Germinal center (tissue), 1 donor: ENCODE measurements at places on chromosomes 12 and 14.
A peak's percentile ranks its signal among the peaks of the same experiment; 100 is the strongest.

DNA sequence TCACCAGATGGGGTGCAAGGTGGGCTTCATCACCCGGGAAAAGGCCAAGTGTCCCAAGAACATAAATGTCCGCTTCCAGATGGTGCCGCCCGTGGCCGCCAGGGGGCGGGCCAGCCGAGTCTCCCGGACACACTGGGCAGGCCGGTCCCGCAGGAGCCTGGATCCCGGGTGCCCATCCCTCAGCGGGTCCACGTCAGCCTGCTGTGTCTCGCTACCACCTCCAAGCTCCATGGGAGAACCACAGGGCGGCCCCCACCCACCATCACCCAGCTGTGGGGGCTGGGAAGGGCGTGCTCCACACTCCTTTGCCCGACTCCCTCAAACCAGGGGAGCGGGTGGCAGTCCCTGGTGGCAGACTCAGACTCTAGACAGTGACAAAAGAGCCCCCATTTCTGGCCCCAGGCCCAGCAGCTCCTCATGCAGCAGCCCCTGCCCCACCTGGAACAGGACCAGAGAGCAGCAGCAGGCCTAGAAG is 22.0 kb upstream of the NUDT14 start:
- DNase-seq: peak; percentile 73

DNA sequence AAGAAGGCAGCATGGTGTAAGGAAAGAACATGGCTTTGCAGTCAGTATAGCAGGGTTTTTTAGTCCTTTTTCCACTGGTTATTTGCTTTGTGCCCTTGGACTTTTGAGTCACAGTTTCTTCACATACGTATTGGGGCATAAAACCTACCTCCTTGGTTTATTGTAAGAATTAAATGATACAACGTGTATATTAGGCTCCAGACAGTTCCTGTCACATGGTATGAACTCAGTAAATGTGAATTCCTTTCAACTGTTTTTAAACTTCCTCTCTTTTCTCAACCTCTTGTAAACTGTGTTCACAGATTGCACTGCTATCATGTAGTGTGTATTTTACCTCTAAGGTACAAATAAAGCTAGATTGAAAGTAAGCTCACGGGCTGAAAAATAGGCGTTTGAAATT is 29.5 kb downstream of the MSRB3 start:
- no peak for DNase-seq

- DNase-seq: no peak
These were observed 236.1 kb upstream of the DIO2 start for GRCh38 chr14:80447392-80447791.

GRCh38 chr12:90020014-90020413 is 311.4 kb upstream of the ATP2B1 start:
- DNase-seq: no peak

- DNase-seq: no peak
These were observed 133.8 kb downstream of the BCAT1 start for GRCh38 chr12:24815114-24815423.

DNA sequence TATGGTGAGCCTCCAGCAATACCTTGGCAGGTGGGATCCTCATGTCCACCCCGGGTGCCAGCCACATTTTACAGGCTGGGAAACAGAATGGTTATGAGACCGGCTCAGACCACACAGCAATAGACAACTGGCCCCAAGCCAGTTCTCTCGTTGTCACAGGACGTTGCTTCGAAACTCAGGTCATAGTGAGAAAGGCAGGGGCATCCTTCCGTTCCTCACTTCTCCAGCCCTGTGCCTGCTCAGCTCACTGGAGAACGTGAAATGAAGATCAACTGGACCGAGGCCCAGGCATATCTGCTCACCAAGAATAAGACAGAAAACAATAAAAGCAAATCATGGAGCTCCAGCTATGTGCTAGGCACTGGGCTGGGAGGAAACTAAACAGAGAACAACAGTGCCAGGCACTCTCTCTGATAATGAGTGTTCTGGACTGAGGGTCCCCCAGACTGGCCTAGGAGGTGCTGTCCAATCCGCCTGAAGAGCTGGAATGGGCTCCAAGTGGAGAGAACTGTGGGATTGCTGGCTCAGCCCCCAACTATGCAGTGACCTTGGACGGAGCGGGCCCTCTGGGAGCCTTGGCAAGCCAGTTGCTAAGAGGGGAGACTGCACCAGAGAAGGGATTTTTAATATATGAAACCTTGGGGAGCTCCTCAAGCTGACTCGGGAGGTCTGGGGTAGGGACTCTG is 18.8 kb upstream of the FAIM2 start:
- no peak for DNase-seq

DNA sequence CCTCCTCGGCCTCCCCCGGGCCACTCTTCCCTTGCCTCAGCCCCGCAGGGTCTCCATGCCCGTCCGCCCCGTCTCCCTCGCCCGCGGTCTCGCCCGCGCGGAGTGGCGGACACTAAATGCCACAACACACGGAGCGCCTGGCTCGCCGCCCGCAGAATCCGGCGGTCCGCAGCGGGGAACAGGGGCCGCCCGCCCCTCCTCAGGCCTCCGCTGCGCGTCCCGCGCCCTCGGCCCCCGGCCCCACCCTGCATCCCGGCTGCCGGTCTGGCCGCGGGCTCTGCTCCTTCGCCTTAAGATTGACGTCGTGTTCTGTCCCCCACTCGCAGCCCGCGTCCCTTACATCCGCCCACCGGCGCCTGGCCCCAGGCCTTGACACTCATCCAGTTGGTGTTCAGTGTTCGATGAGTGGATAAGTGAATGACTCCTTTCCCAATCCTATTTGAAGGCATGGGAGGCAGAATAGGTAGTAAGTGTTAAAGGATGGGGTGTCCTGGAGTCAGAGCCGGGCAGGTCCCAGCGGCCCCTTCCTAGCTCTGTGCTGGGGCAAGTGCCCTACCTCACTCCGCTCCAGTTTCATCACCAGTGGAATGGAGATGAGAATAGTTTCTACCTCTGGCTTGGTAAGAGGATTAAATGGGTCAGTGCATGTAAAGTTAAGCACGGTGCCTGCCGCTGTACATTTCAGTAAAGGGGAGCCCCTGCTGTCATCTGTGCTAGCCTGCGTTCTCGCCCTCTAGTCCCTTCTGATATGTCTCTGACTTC is 622 bp downstream of the TECPR2 start:
- DNase-seq: peak; percentile 35

- no peak for DNase-seq
These were observed 115.3 kb upstream of the PLXNC1 start for GRCh38 chr12:94033101-94033500.

- DNase-seq: peak; percentile 70
These were observed 3.0 kb downstream of the ACRBP start for GRCh38 chr12:6644257-6644596.

- peak; percentile 11 for DNase-seq
These were observed 17.7 kb upstream of the CCDC91 start for GRCh38 chr12:28172434-28173030.

DNA sequence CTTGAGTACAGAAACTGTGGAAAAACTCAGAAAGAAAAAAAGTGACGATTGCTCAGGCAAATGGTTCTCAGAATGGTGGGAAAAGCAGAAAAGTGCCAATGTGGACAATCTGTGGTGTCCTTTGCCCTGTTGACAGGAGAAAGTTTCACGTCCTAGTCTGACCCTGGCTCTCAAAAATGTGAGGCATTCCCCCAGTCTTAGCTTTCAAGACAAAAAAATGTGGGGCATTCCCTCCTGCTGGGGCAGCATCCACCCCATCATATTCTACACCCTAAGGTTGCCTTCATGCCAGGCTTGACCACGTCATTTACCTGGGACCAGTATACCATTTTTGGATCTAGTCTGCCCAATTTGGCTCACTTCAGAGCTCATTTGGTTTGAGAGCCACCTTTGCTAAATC is 20.7 kb upstream of the ANAPC7 start:
- no peak for DNase-seq

- no peak for DNase-seq
These were observed 2.5 kb downstream of the RFLNA start for GRCh38 chr12:124297389-124297788.

DNA sequence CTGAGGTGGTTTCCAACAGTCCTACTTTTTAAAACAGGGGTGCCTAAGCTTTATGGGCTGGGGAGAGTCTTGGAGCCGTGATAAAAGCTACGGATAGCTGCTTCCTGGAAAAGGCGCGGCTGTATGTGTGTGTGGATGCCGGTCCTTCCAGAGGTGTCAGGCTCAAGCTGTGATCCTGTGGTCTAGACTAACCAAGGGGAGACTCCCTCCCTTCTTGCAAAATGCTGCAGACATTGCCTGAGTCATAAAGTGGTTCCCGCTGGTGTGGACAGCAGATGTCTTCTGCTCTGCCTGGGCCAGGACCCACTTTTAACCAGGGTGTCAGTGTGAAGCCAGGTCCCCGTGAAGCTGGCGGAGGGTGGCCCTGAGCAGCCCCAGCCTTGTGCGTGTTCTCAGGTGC is 37.8 kb downstream of the CCDC92 start:
- no peak for DNase-seq

- no peak for DNase-seq
These were observed 5.5 kb downstream of the TMEM52B start for GRCh38 chr12:10184261-10184843.

DNA sequence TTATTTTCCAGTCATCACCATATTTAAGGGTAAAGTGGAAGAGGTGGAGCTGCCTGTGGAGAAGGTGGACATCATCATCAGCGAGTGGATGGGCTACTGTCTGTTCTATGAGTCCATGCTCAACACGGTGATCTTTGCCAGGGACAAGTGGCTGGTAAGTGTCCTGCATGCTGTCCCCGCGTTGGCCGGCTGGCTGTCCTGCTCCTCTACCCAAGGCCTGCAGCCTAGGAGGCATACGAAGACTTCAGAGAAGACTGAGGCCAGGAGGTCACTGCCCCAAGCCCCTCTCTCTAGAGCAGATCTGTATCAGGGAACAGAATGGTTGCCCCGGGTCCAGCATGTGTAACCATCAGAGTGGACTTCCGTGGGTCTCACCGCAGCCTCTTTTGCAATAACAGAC is 77.7 kb downstream of the PRMT8 start:
- DNase-seq: no peak

- DNase-seq: no peak
These were observed 24.5 kb downstream of the SLC16A7 start for GRCh38 chr12:59620326-59620725.

DNA sequence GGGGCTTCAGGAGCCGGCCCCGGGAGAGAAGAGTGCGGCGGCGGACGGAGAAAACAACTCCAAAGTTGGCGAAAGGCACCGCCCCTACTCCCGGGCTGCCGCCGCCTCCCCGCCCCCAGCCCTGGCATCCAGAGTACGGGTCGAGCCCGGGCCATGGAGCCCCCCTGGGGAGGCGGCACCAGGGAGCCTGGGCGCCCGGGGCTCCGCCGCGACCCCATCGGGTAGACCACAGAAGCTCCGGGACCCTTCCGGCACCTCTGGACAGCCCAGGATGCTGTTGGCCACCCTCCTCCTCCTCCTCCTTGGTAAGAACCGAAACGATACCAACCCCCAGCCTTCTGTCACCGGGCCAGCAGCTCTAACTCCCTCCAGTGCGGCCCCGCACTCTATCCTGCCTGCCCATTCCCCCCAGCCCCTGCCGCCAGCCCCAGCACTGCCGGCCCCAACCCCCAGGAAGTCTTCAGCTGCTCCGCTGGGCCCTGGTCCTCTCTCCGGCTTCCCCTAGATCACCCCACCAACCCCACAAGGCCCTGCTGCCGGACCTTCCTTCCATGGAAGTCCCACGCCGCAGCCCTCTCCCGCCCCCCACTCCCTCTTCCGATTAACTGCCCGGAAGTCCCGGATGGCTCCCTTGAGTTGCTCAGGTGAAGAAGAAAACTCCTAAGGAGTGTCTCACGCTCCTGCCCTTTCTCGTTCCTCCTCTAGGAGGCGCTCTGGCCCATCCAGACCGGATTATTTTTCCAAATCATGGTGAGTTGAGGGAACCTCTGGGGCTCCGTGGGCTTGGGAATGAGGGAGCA is 693 bp downstream of the LRP10 start:
- peak; percentile 71 for DNase-seq

GRCh38 chr12:106646472-106646871 is 63.7 kb downstream of the RFX4 start:
- no peak for DNase-seq

DNA sequence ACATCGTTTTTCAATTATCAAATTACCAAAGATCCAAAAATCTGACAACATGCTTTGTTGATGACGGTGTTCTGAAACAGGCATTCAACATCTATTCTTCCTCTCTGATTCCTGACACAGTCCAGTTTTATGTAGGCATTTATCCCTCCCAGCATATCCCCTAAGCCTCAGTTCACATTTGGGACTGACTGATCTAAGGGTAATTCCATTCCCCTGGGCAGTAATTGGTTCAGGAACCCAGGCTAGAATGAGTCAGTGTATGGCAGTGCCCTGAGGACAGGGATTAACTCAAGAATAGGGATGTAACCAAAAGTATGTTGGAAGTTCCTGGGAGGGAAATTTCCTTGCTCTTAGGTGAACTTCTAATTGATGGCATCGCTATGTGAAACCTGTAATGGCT is 10.3 kb upstream of the PCNX1 start:
- no peak for DNase-seq

GRCh38 chr14:72383865-72384264 is 451.6 kb downstream of the RGS6 start:
- DNase-seq: no peak

DNA sequence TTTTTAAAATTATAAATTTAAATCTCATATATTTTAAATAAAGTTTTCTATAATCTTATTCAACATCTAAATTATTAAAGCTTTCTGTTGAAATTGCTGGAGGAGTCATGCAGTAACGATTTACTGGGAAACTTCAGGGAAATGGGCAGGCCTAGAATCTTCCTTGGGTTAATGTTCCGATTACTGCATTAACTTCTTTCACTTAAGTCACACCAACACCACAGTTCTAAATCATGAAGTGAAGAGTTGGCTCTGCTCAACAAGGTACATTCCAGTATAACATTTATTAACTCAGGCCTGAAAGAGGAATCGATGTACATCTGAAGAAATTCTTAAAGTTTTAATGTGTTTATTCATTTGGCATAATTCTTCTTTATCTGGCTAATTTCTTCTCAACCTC is 244.3 kb downstream of the CCER1 start:
- DNase-seq: no peak

DNA sequence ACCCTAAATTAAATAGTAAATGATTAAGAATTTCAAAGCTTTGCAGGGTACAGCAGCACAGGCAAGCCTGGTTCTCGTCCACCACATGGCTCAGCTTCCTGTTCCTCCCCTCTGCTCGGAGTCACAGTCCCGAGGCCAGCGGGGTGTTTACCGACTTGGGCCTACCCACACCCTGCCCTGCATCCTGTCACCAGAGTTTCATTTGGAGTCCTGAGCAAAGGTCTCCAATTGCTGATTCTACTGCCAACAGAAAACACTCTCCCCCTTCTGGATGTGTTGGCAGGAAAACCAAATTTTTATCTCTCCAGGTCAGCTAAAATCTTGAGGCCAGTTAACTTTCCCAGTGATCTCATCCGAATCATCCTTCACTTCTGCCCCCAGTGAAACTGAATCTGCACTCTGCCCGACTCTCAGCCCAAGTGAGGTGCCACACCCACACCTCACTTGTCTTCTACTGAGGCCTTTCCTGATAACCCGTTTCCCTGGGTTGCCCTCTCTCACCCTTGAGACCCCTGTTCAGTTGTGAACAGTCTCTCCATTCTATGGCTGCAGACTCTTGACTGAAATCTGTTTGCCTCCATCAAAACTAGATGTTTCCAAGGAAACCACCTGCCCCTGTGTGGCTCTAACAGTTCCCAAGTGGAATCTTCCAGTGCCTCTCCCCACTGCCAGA is 71.2 kb downstream of the VCPKMT start:
- DNase-seq: peak; percentile 64
